ENCODE measurements at places on chromosomes 13 and 19.

DNA sequence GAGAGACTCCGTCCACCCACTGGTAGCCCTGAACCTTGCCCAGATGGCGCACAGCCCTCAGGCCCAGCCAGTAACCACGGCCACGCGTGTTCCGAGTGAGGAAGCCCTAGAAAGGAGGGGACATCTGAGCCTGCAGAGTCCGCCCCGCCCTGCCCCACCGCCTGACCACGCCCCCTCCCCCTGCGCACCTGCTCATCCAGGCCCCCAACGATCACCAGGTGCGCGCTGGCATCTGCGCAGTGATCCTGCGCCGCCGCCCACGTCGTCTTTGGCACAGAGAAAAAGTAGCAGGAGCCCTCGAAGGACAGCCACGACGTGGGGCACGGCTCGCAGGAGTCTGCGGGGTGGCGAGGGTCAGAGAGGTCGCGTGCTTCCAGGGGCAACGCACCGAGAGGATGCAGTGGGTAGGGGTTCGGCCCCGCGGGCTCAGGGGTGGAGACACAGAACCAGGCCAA lies 2.1 kb downstream of the CLEC4G start:
- DNase-seq, result no peak

DNA sequence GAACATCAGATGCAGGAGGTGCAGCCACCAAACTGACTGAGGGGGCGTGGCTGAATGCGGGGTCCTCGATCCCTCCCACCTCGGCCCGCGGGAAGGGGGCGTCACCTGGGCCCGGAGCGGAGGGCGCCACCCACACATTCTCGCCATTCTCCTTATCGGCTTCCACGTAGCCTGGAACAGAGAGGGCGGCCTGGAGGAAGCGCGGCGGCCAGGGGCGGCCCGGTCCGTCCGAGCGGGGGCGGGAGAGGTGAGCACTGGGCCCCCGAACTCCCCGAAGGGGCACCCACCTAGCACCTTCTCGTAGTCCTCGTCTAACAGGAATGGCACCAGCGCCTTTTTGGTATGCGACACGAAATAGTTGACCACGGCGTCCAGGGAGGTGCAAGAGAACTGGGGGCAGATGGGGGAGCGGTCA lies 11.8 kb downstream of the STAP2 start:
- no peak for DNase-seq

- DNase-seq, result peak; percentile 53
Observed at GRCh38 chr19:49502866-49503581, 6.8 kb downstream of the RPS11 start.

- no peak for DNase-seq
Observed at GRCh38 chr19:2727640-2727944, 6.4 kb upstream of the DIRAS1 start.

GRCh38 chr19:38304866-38305429 lies 897 bp downstream of the C19orf33 start:
- no peak for DNase-seq

DNA sequence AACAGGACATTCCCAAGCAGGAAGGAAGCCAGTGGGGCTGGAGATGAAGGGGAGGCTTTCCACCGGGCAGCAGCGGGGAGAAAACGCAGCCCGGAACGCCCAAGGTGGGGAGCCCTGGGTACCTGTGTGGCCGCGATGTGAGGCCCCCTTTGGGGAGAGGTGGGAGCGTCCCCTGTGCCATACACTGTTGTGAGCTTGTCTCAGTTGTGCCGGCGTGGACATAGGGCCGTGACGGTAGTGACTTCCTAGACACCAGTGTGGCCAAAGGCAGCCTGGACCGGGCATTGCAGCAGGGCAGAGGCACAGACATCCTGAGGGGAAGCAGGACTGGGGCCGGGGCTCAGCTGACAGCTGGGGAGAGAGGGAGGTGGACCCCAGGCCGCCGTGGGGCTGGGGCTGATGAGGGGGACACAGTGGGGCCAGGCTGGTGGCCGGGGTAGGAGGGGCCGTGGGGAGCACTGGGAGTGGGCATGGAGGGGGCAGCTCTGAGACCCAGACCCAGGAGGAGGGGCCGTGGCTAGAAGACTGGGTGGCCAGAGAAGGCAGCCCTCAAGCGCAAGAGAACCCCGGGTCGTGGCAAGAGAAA lies 38.5 kb upstream of the TFDP1 start:
- DNase-seq, result no peak

- DNase-seq, result no peak
Observed at GRCh38 chr13:104980586-104980985, 1554.9 kb downstream of the EFNB2 start.
